ENCODE measurements at places on chromosomes 5 and 9.

DNA sequence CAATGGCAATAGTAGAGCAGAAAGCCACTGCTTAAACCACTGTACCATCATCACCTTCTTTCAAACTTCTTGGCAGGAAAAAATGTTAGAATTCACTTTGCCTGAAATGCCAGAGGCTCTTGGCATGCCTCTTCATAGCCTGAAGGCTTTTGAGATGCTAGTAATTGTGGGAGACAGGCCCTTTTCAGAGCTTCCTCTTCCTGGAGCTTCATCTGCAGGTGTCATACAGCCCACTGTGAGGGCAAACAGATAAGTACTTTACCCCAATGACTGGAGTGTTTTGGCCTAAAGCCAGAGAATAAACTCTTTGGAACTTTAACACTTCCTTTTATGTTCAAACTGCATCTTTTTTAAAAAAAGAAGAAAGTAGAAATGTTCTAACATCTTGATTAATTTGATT is 81.3 kb upstream of the TMEM171 start:
- no peak overlapping the region for H3K4me3 ChIP-seq
- H3K36me3 ChIP-seq: peaks cover 16% of the 10 kb centered on the region
- H3K4me1 ChIP-seq: no peaks in the 10 kb centered on the region
- no peaks in the 10 kb centered on the region for H3K27me3 ChIP-seq

DNA sequence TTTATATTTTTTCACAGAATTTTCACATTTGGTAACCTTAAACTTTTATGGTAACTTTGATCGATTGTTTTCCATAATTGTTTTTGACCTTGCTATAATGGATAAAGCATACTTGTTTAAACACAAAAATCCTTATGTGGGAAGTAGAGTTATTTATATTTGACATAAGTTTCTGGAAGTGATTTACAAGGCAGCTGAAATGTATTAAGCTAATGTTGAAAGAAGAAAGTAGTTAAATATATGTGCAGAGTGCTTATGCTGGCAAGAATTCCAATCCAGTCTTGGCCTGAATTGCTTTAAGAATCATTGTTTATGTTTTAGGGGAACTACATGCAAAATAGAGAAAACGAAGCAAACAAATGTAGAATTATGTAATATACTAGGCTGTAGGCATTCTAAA is 763.6 kb downstream of the TAF11L14 start:
- no peaks in the 10 kb centered on the region for H3K36me3 ChIP-seq
- no peaks in the 10 kb centered on the region for H3K4me1 ChIP-seq
- no peaks in the 10 kb centered on the region for H3K27me3 ChIP-seq
- H3K4me3 ChIP-seq: no peak overlapping the region
- no peak overlapping the region for H3K27ac ChIP-seq

DNA sequence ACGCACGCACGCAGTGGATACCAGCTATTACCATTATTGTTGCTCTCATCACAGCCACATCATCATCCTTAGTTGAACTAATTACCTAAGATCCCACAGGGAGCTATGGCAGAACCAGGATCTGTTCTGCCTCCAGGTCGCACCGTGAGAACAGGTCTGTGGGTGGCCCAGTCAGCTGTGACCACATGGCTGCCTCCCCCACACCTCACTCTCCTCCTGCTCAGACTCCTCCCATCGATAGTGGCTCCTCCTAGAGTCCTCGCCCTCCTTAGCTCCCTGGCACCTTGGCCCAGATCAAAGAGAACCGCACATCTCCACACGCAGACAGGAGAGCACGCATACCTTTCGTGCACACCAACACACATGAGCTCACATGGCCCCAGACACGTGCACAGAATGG is 32.4 kb upstream of the RPL26L1 start:
- peak; percentile 28 for DNase-seq
- H3K4me3 ChIP-seq: no peak overlapping the region
- no peaks in the 10 kb centered on the region for H3K27me3 ChIP-seq
- H3K4me1 ChIP-seq: peaks cover 7% of the 10 kb centered on the region
- 0 out of 2 replicates have a peak, but pooled peaks cover 4% of the 10 kb centered on the region for H3K36me3 ChIP-seq
- H3K27ac ChIP-seq: peak overlapping the region; percentile 34

GRCh38 chr5:57693488-57694305 is 211.1 kb upstream of the ACTBL2 start:
- H3K27me3 ChIP-seq: no peaks in the 10 kb centered on the region
- peak overlapping the region; percentile 88 for H3K27ac ChIP-seq
- H3K4me1 ChIP-seq: peaks cover 59% of the 10 kb centered on the region
- H3K36me3 ChIP-seq: no peaks in the 10 kb centered on the region

- H3K4me1 ChIP-seq: no peaks in the 10 kb centered on the region
- no peak for DNase-seq
- H3K36me3 ChIP-seq: no peaks in the 10 kb centered on the region
- H3K4me3 ChIP-seq: no peak overlapping the region
- H3K27ac ChIP-seq: no peak overlapping the region
- no peaks in the 10 kb centered on the region for H3K27me3 ChIP-seq
These were observed 3.2 kb upstream of the SCGB3A1 start for GRCh38 chr5:180594311-180595045.

GRCh38 chr5:15463231-15463980 is 36.6 kb upstream of the FBXL7 start:
- DNase-seq: peak; percentile 6
- no peaks in the 10 kb centered on the region for H3K27me3 ChIP-seq
- H3K27ac ChIP-seq: no peak overlapping the region
- no peak overlapping the region for H3K4me3 ChIP-seq
- H3K36me3 ChIP-seq: no peaks in the 10 kb centered on the region

DNA sequence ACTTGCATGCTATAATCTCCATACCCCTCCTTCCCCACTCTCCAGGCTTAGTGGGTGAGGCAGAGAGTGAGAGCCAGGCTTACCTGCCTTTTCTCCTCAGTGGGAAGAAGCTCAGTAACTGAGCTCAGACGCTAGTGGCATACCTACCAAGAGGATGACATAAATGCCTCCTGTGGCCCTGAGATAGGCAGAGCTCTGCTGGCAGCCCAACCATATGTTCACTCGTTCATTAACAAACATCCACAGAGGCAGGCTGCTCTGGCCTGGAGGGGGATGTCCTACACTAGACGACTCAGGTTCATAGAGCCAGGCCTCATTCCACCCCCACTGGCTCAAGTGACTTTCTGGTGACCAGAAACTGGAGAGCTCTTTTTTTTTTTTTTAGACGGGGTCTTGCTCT is 81.3 kb downstream of the THBS4 start:
- DNase-seq: no peak
- H3K27ac ChIP-seq: no peak overlapping the region
- no peaks in the 10 kb centered on the region for H3K27me3 ChIP-seq
- no peaks in the 10 kb centered on the region for H3K4me1 ChIP-seq
- no peaks in the 10 kb centered on the region for H3K36me3 ChIP-seq

- H3K27ac ChIP-seq: no peak overlapping the region
- no peak overlapping the region for H3K4me3 ChIP-seq
- H3K36me3 ChIP-seq: no peaks in the 10 kb centered on the region
- no peak for DNase-seq
These were observed 1.4 kb downstream of the CHSY3 start for GRCh38 chr5:129905473-129906176.

GRCh38 chr9:118643118-118643517 is 726.1 kb downstream of the BRINP1 start:
- peak; percentile 98 for DNase-seq
- H3K27me3 ChIP-seq: no peaks in the 10 kb centered on the region
- H3K27ac ChIP-seq: peak overlapping the region; percentile 95

GRCh38 chr9:21796768-21797167 is 5.7 kb upstream of the MTAP start:
- no peaks in the 10 kb centered on the region for H3K27me3 ChIP-seq
- H3K36me3 ChIP-seq: no peaks in the 10 kb centered on the region
- no peak for DNase-seq
- H3K27ac ChIP-seq: no peak overlapping the region

DNA sequence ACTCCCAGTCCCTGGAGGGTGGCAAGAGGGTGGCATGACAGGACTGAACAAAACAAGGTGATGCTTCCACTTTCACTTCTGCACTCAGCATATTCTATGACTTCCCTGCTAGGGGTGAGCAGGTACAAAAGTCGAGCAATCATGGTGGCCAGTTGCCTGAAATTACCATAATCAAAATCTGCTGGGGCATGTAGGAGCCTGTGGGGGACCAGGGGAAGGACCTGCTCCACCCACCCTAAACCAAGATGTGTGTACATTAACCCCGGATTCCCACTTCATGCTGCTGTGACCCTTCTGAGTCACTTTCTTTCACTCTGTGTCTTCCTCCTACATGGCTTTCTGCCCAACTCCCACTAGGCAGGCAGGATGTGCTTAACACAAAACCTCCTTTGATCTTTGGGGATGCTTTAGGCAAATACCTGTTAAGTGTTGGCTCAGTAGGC is 73.3 kb upstream of the PHF24 start:
- H3K4me3 ChIP-seq: no peak overlapping the region
- H3K27me3 ChIP-seq: no peaks in the 10 kb centered on the region
- no peaks in the 10 kb centered on the region for H3K36me3 ChIP-seq
- H3K27ac ChIP-seq: no peak overlapping the region

- H3K4me3 ChIP-seq: no peak overlapping the region
- DNase-seq: no peak
- H3K36me3 ChIP-seq: peaks cover 19% of the 10 kb centered on the region
- no peak overlapping the region for H3K27ac ChIP-seq
These were observed 26.7 kb downstream of the SRFBP1 start for GRCh38 chr5:121988488-121988887.

- H3K4me3 ChIP-seq: no peak overlapping the region
- H3K27ac ChIP-seq: no peak overlapping the region
- no peaks in the 10 kb centered on the region for H3K36me3 ChIP-seq
These were observed 224.8 kb upstream of the DMRT1 start for GRCh38 chr9:616694-617093.

- no peak overlapping the region for H3K4me3 ChIP-seq
- no peaks in the 10 kb centered on the region for H3K27me3 ChIP-seq
- no peak for DNase-seq
- no peak overlapping the region for H3K27ac ChIP-seq
- no peaks in the 10 kb centered on the region for H3K4me1 ChIP-seq
These were observed 232.8 kb downstream of the PDE4D start for GRCh38 chr5:59660737-59661136.

- DNase-seq: no peak
- H3K4me1 ChIP-seq: no peaks in the 10 kb centered on the region
- no peaks in the 10 kb centered on the region for H3K27me3 ChIP-seq
- H3K36me3 ChIP-seq: no peaks in the 10 kb centered on the region
- no peak overlapping the region for H3K27ac ChIP-seq
These were observed 107.0 kb downstream of the ZNF354C start for GRCh38 chr5:179166886-179167841.

GRCh38 chr9:104604801-104605200 is 626 bp downstream of the OR13C2 start:
- no peaks in the 10 kb centered on the region for H3K4me1 ChIP-seq
- H3K4me3 ChIP-seq: no peak overlapping the region
- no peak overlapping the region for H3K27ac ChIP-seq
- 0 out of 2 replicates have a peak, but pooled peaks cover 4% of the 10 kb centered on the region for H3K27me3 ChIP-seq
- no peaks in the 10 kb centered on the region for H3K36me3 ChIP-seq

- no peaks in the 10 kb centered on the region for H3K4me1 ChIP-seq
- no peak for DNase-seq
- peaks cover 6% of the 10 kb centered on the region for H3K27me3 ChIP-seq
- no peak overlapping the region for H3K4me3 ChIP-seq
- no peaks in the 10 kb centered on the region for H3K36me3 ChIP-seq
These were observed 203.7 kb upstream of the RORB start for GRCh38 chr9:74293479-74293878.

- H3K27me3 ChIP-seq: no peaks in the 10 kb centered on the region
- H3K27ac ChIP-seq: no peak overlapping the region
- no peak for DNase-seq
- H3K4me3 ChIP-seq: no peak overlapping the region
These were observed 283.9 kb downstream of the AOPEP start for GRCh38 chr9:95010431-95010838.

- H3K36me3 ChIP-seq: no peaks in the 10 kb centered on the region
- H3K4me1 ChIP-seq: no peaks in the 10 kb centered on the region
- no peak overlapping the region for H3K4me3 ChIP-seq
- H3K27ac ChIP-seq: no peak overlapping the region
- H3K27me3 ChIP-seq: no peaks in the 10 kb centered on the region
These were observed 10.6 kb upstream of the SLC44A1 start for GRCh38 chr9:105233873-105234272.

GRCh38 chr9:117839862-117840261 is 135.7 kb downstream of the TLR4 start:
- no peaks in the 10 kb centered on the region for H3K27me3 ChIP-seq
- no peaks in the 10 kb centered on the region for H3K36me3 ChIP-seq
- H3K4me1 ChIP-seq: no peaks in the 10 kb centered on the region
- H3K27ac ChIP-seq: no peak overlapping the region

DNA sequence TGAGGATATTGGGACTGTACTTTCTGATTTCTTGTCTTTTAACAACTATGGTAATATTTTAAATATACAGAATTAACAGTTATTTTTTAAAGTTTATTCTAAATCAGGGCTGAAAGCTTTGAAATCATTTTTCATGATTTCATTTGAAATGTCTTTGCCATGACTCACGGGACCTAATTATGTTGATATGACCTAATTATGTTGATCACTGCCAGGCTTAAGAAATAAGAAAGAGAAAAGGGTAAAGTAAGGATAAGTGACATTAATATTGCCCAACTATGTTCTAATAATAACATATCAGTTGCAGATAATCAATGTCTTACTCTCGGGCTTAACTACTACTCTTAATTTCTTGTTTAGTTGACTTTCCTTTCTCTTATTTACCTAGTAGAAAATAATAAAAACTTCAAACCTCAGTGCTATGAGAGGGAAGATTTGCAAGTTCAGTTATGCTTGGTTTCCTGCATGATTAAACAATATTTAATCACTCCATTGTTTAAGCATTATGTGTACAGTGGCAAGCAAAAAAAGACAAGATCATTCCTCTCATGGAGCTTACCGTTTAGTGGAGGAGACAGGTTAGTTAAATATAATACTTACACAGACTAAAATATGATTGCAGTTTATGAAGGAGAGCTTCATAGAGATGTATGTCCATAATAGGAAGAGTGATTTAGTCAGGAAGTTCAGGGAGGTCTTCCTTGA is 67.0 kb upstream of the EIF4EBP3 start:
- DNase-seq: no peak
- H3K27me3 ChIP-seq: no peaks in the 10 kb centered on the region
- H3K36me3 ChIP-seq: peaks cover 31% of the 10 kb centered on the region
- H3K4me3 ChIP-seq: no peak overlapping the region

GRCh38 chr5:82376307-82376706 is 98.2 kb upstream of the RPS23 start:
- H3K36me3 ChIP-seq: no peaks in the 10 kb centered on the region
- H3K27ac ChIP-seq: no peak overlapping the region
- no peaks in the 10 kb centered on the region for H3K27me3 ChIP-seq
- H3K4me3 ChIP-seq: no peak overlapping the region
- H3K4me1 ChIP-seq: no peaks in the 10 kb centered on the region

GRCh38 chr5:54363669-54364068 is 53.3 kb upstream of the ARL15 start:
- no peaks in the 10 kb centered on the region for H3K27me3 ChIP-seq
- H3K36me3 ChIP-seq: no peaks in the 10 kb centered on the region
- no peaks in the 10 kb centered on the region for H3K4me1 ChIP-seq
- H3K27ac ChIP-seq: no peak overlapping the region

GRCh38 chr9:114366334-114367128 is 21.3 kb downstream of the AKNA start:
- no peaks in the 10 kb centered on the region for H3K36me3 ChIP-seq
- no peaks in the 10 kb centered on the region for H3K27me3 ChIP-seq
- H3K4me1 ChIP-seq: no peaks in the 10 kb centered on the region
- H3K4me3 ChIP-seq: no peak overlapping the region
- no peak overlapping the region for H3K27ac ChIP-seq

- H3K36me3 ChIP-seq: no peaks in the 10 kb centered on the region
- no peak for DNase-seq
- no peak overlapping the region for H3K27ac ChIP-seq
- H3K4me1 ChIP-seq: peaks cover 26% of the 10 kb centered on the region
- no peaks in the 10 kb centered on the region for H3K27me3 ChIP-seq
- no peak overlapping the region for H3K4me3 ChIP-seq
These were observed 60.7 kb upstream of the ANGPTL2 start for GRCh38 chr9:127182901-127183746.

GRCh38 chr9:87569008-87569509 is 71.4 kb downstream of the DAPK1 start:
- H3K27me3 ChIP-seq: no peaks in the 10 kb centered on the region
- DNase-seq: peak; percentile 32
- H3K27ac ChIP-seq: no peak overlapping the region
- no peak overlapping the region for H3K4me3 ChIP-seq
- no peaks in the 10 kb centered on the region for H3K36me3 ChIP-seq
